ENCODE measurements at places on chromosomes 5 and 9.
A peak's percentile ranks its signal among the peaks of the same experiment; 100 is the strongest.

DNA sequence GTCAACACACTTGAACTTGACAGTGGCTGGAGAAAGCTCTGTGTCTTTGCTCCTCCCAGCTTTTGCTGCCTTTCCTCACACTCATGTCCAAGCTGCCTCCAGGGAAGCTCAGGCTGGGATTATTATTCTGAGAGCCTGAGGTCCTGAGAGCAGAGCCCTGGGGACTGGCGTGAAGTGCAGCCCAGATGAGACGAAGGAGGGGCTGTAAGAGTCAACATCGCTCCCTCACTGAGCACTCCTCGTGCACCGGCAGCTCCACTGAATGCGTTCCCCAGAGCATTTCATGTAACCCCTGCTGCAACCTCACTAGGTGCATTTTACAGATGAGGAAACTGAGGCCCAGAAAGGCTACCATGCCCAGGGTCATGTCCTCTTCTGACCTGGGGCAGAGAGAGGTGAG is 63.5 kb upstream of the PHYKPL start:
- DNase-seq = no peak

- no peak for DNase-seq
These were observed 764 bp downstream of the ANKRA2 start for GRCh38 chr5:73564675-73565074.

DNA sequence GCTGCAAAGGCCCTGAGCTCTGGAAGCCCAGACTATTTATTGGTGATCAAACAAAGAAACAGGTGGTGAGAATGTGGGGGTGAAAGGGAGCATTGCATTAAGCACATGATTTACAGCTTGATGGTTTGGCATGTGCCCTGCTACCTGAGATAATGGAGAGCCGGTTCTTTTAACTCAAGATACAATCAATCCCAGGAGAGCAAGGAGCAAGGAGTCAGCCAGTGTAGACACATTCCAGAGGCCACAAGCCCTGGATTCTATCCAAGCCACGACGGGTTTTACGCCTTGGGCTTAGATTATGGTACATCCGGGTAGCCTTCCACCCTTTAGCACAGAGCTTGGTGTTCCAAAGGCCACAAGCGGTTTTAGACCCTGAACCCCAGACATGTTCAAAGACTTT is 292.2 kb downstream of the CYLC2 start:
- no peak for DNase-seq

- DNase-seq = no peak
These were observed 79.9 kb downstream of the ISOC1 start for GRCh38 chr5:129174480-129174879.

- DNase-seq = no peak
These were observed 25.5 kb downstream of the DDX31 start for GRCh38 chr9:132644251-132644650.

GRCh38 chr5:122874179-122874875 is 28.9 kb downstream of the SNX24 start:
- no peak for DNase-seq

DNA sequence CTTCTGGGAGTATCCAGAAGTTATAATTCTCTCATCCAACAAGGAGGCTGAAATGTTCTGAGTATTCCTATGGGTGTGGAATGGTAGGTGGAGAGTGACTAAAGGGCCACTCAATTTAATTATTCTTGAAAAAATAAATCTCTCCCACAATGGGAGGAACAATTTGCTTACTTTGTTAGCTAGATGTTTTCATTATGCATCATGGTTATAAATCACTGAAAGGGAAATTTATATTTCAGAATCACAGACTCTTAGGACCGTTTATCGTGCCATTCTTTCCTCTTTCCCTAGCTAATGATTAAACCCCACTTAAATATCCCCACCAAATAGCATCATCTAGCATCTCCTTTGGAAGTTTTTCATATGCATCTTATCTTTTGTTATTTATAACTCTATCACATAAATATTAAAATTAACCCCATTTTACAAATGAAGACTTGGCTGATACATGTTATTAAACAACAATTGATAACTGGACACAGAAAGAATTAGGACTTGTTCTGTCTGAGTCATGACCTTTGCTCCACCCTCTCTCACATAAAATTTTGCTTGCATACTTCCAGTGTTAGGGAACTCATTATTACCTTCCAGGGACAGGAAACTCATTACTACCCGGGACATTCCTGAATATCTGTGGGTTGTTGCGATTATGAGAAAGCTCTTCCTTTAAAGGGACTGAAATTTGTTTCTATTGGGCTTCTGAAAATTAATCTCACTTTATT is 94.9 kb upstream of the NMUR2 start:
- no peak for DNase-seq

DNA sequence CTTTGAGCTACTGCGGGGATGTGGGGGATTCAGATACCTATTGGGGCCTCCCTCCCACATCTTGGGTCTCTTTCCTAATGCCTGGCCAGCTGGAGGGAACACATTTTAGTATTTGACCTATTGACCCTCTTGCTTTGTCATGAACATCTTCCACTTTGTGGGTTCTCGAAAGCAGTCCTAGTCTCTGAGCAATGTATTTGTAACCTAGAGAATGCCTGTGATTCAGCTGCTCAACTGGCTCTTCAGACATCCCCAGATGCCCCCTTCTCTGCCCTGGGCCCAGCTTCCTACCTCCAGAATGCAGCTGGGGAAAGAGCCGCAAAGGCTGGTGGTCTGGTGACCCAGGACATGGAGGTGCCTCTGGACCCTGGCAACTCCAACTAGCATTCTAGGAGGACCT is 32.2 kb downstream of the APTX start:
- DNase-seq = no peak

GRCh38 chr5:31553863-31554262 is 21.8 kb downstream of the C5orf22 start:
- no peak for DNase-seq

DNA sequence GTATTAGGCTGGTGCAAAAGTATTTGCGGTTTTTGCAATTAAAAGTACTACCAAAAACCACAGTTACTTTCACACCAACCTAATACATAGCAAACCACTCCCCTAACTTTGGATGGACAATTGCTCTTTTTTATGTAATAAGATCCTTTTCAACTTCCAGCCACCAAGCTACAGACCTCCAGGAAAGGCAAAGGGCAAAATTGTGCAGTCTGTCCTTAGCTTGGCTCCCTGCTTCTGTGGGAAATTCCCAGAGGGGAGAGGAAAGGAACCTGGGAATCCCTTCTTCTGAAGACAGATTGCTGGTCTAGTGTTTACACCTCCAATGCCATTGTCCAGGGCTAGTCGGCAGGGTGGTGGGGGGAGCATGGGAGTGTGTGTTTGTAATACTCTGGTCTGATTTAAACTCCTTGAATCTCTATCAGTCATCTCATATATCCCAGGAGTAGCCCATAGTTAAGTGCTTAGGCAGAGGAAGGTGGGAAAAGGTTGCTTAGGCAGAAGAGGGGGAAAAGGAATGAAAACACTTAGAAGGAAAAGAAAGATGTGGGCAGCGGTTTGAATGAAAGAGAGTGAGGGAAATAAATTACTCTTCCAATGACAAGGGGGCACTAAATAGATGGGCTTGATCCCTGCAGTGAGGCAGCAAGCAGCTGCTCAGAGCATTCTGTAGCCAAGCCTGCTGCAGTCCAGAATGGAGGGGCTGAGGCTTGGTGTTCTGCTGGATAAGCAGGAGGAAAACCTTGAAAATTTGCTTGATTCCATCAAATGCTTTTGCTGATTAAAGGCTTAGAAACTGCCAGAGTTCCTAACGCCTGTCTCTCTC is 86.9 kb upstream of the MAP1B start:
- no peak for DNase-seq

- no peak for DNase-seq
These were observed 64.5 kb downstream of the TMEM161B start for GRCh38 chr5:88203981-88204750.

- no peak for DNase-seq
These were observed 51.7 kb downstream of the LPAR1 start for GRCh38 chr9:110986529-110986928.

DNA sequence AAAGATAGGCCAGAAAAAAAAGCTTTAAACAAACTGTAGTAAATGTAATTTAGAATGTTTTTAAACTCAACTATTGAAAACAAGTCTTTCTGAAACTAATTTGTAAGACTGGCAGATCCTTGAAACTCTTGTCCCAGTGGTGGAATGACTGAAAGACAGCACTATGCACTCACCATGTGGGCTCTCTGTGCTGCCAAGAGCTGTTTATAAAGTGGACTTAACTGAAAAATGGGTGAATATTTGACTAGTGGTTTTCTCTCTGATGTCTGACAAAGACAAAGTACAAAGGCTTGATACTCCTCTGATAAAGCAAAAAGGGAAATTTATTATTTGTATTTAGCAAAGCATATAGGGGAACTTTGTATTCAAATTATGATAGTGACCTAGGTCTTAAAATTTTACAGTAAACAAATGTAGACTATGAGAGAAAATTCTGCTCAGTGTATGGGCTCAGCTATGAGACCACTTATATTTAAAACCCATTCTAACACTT is 635.4 kb downstream of the NR2F1-AS1 start:
- DNase-seq = no peak

DNA sequence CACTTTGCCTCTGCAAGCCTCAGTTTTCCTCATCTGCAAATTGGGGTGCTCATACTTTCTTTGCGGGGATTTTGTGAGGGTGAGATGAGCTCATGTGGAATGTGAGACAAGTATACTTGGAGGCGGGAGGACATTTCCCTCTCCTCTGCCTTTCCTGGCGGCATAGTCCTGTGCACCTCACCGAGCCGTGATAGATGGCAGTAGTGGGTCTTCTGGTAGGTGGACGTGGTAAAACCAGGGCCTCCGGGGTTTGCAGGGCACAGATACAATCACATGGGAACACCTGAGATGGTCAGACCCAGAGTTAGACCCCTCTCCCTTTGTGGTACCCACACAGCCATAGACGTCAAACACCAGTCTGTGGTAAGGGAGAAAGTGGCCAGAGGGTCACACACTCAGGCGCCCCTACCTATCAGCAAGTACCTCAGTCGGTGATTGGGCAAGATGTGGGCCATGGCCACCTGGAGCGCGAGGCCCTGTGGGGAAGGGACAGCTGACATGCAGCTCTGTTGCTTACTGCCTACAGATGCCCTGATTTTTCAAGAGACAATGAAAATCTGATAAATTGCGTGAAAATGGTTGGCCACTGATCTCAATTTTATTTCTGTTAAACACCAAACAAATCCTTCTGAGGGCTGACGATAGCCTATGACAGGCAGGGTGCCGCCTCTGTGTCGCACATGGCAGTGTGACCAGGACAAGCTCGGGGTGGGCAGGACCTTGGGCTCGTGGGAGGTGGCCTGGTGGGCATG is 9.9 kb downstream of the ERGIC1 start:
- DNase-seq = no peak

DNA sequence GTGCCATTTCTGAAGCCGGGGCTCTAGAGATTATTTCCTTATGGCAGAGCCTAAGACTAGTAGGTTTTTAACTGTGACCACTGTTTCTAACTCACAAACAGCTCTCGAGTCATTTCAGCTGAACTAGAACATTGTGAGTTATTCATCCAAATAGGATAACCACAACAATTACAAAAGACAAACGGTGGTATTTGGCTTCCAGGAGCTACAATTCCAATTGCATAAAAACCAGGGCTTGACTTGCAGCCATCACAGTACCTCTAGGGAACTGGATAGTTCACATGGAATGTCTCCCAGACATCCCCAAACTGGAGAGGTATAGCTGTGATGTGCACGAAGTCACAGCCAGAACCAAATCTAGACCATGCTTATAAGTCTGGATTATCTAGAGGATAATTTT is 224.8 kb downstream of the FAM114A2 start:
- no peak for DNase-seq

DNA sequence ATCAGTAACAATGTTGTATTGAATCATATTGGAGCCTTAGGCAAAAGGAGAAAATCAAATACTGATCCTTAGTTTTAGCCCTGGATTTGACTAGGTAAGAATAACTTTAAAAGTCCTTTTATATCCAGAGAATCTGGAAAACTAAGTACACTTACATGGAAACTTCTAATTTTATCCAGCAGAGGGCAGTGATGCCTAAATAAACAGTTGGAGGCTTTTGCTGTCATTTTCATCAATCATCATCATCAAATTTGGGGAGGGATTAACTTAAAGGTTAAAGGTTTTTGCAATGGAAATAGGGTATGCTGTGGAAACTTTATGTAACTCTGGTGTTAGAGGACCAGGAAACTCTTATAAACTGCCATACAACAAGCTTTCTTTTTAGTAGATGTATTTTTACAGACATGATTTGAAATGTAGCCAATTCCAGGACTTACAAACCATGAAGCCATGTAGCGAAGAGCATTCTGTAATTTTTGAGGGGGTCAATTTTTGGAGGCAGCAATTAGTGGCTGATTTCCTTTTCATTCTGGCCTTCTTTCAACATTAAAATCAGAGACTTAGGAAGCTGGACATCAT is 112.7 kb downstream of the OSTF1 start:
- DNase-seq = peak; percentile 72

Data from NCI-H510A treated with DMSO at 0.1 percent for 48 hours (cell line).